ENCODE measurements at places on chromosomes 11 and 22. TPM values are rescaled to one million over a fixed set of nuclear protein-coding genes. Genes with fewer than 3 reads are reported as not detected.
A peak's percentile ranks its signal among the peaks of the same experiment; 100 is the strongest.

The FGF19 gene
- not detected for total RNA-seq

The LGR4 gene
- 31.1 TPM for total RNA-seq

GRCh38 chr11:121723246-121723741 lies 270.5 kb upstream of the SORL1-AS1 start:
- peak overlapping the region; percentile 54 for H3K4me3 ChIP-seq
- no peaks in the 10 kb centered on the region for H3K36me3 ChIP-seq
- H3K27me3 ChIP-seq = no peaks in the 10 kb centered on the region
- H3K27ac ChIP-seq = peak overlapping the region; percentile 83

GRCh38 chr11:87300640-87301380 lies 263.1 kb downstream of the TMEM135 start:
- no peaks in the 10 kb centered on the region for H3K36me3 ChIP-seq
- DNase-seq = no peak
- no peaks in the 10 kb centered on the region for H3K4me1 ChIP-seq
- no peak overlapping the region for H3K4me3 ChIP-seq

- H3K4me3 ChIP-seq = no peak overlapping the region
- H3K36me3 ChIP-seq = no peaks in the 10 kb centered on the region
- H3K27ac ChIP-seq = no peak overlapping the region
- H3K27me3 ChIP-seq = no peaks in the 10 kb centered on the region
Observed at GRCh38 chr22:39600491-39601179, 30.1 kb downstream of the CACNA1I start.

DNA sequence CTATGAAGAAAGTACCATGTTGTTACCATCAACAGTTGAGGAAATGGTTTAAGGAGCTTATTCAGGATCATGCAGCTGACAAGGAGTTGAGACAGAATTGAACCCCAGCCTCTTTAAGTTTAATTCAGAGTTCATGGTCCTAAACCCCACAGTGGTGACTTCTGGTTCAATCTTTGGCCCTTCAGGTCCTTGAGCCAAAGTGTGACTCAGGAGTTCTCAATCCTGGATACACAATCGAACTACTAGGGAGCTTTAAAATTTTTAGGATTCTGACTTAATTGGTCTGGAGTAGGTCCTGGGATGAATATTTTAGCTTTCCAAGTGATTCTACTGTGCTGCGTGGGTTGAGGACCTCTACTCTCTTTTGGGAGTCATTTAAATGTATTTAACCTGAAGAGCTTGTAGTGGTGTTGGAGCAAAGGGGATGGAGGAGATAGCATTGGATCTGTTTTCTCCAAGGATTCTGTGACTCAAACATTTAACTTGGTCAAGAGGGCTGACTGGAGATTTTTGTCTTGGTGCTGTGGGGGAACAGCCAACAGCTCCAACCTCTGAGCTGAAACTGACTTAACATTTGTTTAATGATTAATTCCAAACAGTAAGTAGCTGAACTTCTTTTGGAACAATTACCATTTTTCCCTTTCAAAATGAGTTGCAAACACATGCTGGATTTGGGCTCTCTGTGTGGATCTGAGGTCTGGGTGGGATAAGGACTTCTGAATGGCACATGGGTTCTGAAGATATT lies 80.1 kb downstream of the INSC start:
- no peak overlapping the region for H3K4me3 ChIP-seq
- no peaks in the 10 kb centered on the region for H3K4me1 ChIP-seq
- DNase-seq = no peak
- no peak overlapping the region for H3K27ac ChIP-seq
- no peaks in the 10 kb centered on the region for H3K36me3 ChIP-seq
